ENCODE measurements at places on chromosomes 5 and 9.

GRCh38 chr5:76175821-76176403 is 92.7 kb downstream of the SV2C start:
- DNase-seq, result peak; percentile 62

DNA sequence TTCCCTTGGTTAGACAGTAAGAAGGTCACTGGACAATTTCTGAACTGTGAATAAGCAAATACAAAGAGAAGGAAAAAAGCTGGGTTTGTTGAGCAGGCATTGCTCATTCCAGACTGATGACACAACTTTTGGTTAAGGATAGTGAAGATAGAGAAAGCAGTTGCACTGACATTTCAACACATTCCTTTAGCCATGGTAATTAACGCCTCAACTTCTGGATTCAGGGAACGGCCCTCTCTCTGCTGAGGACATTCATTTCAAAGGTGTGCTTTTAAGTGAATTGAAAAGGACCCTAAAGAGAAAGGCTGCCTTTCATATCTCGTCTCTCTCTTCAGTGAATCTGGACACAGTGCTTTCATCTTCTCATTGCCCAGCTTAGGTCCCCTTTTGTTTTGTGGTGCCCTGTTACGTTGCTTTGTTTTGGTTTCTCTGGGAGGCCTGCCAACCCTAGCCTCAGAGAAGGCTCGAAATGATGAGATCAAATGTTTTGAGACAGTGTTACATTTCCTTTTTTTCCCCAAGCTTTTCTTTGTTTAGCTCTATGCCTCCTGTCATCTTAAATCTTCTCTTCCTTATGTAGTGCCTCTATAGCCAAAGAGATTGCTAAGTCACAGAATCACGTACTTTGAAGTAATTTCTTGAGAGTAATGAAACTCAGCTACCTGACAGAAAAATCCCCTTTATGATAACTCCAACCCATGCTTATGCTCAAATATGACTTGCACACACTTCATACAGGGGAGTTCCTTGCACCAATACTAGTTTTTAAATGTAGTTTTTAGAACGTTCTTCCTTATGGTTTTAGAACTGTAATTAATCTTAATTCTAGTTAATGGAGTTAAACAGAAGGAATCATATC is 94.4 kb upstream of the IFNE start:
- DNase-seq, result peak; percentile 7

DNA sequence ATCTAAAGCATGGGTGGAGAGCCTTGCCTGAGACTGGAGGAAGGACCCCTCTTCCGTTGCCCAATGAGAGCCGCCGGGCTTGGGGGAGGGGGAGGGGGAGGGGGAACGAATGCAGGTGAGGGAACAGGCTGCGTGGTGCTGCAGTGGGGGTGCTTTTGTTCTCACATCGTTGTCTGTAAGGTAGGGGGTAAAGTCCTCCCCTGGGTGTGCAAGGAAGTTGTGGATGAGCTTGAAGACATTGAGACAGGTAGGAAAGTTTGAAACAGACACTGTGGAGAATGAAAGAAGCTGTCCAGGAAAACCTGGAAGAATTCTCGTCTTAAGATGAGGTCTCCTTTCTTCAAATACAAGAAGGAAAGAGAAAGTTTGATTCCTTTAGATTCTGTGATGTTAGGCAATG is 94.1 kb upstream of the LIFR start:
- no peak for DNase-seq

GRCh38 chr9:136455043-136456002 is 15.7 kb upstream of the INPP5E start:
- DNase-seq, result no peak

GRCh38 chr9:110837401-110838005 is 168.9 kb downstream of the MUSK start:
- DNase-seq, result no peak

DNA sequence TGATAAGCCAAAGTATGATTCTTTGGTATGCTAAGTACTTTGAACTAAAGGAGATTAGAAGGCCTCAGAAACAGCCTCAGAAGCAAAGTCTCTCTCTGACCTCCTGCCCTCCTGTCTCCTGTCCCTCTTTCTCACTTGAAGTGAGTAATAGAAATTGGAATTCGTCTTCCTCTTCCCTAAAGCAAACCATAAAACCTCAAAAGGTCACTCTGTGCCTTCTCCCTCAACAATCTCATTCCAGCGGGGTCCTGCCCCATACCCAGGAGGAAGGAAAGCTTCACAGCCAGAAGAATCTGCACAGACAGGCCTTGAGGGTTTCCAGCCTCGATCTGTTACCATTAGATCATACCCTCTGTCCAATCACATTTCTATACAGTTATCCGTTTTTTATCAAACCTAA is 87.8 kb downstream of the HAPLN1 start:
- no peak for DNase-seq

DNA sequence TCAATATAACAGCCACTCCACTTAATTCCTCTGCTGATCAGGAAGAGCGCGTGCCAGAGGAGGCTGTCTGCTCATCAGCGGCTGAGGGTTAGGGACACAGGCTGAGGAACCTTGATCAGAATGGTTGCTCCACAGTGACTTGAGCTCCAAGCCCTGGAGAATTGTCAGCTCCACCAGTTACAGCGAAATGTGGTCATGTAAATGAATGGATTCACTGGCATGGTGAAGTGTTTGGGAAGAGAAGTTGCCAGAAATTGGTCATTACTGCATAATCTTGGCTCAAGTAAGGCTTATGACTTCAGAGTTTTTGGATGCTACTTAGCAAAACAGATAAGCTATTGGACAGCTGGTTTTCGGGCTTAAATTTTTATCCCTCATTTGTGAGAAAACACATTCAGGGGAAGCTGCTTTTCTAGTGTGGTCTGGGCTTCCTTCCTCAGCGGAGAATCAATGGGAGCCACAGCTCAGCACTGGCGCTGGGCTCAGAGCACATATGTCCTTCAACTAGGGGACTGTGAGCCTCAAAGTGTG is 65.0 kb downstream of the PRRT1B start:
- DNase-seq, result no peak

GRCh38 chr5:9905661-9906060 is 275.5 kb upstream of the TAS2R1 start:
- no peak for DNase-seq

- DNase-seq, result peak; percentile 84
Measured at GRCh38 chr5:65262649-65263059, 219.1 kb downstream of the ADAMTS6 start.

GRCh38 chr5:18749763-18750162 is 1115.5 kb downstream of the TAF11L14 start:
- no peak for DNase-seq

- DNase-seq, result no peak
Measured at GRCh38 chr9:118252027-118252426, 547.8 kb downstream of the TLR4 start.

- peak; percentile 84 for DNase-seq
Measured at GRCh38 chr5:179668391-179668790, 12.4 kb downstream of the CBY3 start.

DNA sequence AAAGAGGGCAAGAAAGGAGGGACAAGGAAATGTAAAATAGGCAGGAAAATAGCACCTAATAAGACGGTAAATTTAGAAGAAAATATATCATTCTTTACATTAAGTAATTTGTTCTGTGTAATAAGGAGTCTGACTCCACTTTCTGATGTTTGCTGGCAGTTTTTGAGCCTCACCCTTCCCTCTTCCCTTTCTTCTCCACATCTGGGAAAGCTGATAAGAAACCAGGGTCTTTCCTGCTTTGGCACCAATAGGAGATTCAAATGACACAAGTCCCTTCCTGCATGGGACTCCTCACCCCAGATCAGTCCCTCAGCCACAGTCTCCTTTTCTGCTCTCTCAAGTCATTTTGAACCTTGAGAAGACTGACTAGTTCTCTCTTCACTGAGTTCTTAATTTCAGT is 31.2 kb upstream of the LECT2 start:
- peak; percentile 87 for DNase-seq

- no peak for DNase-seq
Measured at GRCh38 chr9:69743930-69744329, 15.9 kb downstream of the PTAR1 start.

DNA sequence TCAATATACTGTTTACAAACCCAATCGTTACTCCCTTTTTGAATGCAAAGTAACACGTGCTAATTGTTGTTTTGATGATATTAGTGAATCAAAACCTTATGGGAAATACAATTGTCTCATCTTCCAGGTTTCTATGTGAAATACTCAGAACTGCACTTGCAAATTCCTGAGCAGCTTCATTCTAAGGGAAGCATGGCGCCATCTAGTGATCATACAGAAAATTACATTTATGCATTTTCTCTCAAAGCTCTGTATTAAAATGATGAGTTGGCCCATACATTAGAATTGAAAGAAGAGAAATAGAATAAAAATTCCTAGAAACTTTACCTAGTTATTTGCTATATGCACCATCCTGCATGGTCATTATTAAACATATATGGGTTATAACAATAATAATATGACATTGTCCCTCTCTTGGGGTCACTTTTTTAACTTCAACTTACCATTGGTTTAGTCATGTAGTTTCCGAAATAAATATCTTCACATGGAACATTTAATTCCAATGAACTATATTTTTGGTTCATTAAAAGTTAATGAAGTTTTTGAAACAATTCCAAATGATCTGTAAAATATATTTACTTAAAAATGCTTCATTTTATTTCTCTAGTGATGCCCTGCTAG is 220.0 kb downstream of the PDE4D start:
- DNase-seq, result peak; percentile 77

- no peak for DNase-seq
Measured at GRCh38 chr5:99544356-99544755, 615.5 kb upstream of the CHD1 start.

GRCh38 chr5:45038366-45038987 is 229.7 kb downstream of the MRPS30 start:
- peak; percentile 62 for DNase-seq

DNA sequence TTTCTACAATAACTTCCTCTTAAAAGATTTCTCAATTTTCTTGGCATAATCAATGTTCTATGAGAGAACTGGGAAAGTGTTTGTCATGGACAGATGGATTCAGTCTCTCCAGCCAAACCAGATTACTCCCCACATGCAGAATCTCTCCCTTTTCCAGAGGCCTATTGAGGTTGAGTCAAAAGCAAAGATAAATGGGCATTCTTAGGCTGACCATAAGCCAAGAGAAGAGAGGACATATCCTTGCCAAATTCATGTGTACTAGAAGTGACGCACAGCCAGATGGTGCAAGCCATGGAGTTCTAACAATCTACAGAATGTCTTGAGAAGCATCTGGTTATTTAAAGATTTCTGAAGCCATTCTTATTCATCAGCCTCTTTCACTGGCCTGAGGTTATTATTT is 2115.0 kb downstream of the MAT2B start:
- no peak for DNase-seq

DNA sequence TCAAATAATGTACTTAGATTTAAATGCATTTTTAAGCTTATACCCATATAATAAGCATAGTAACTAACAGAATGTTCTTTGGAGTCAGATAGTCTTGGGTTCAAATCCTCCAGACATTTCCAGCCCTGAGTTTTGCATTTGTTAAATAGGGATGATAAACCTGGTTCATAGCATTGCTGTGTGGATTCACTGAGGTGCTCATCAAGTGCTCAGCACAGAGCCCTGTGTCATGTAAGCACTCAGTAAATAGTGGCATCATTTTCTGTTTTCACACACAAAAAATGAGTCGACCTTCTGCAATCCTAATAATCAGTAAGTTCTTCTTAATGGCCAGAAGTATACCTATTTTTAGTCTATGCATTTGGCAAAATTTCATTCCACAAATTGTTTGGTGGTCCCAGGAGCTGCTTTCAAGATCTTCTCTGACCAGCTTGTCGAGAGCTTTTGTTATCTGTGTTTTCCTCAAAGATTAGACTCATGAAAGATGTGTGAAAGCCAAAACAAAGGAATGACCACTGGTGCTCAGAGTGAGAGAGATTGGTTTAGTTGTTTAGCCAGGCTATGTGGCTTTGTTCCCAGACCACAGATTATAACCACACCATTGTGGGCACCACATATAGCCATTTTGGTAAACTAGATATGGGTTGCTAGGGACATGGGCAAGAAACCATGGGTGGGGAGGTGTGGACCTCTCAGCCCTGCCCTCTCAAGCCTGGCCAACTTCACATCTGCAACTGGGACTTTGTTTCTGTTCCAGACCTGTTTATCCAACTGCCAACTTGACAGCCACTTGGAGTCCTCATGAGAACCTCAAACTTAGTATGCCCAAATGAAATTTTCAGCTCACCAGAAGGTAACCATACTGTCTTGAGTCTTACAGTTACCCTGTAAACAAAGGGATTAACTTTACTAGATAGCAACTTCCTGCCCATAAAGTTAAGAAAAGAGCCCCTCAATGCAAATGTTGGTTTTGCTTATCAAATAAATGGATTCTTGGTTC is 45.0 kb downstream of the DOCK8 start:
- DNase-seq, result peak; percentile 71

DNA sequence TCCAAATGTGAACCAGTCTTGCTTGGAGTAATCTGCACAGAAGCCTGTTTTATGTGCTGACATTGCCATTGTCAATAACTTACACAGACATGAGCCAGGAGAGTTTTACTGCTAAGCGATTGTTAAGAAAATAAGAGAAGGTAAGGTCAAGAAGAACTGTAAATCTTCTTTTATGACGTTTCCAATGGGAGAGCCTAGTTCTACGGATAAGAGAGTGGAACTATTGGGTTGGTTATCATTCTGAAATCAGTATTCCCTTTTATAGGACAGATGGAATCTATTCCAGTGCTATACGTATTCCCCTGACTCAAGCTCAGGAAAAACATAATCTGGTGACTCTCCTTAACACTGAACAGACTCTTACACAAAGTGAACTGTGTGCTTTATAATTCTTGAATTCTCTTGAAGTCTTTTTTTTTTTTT is 137.9 kb upstream of the OTULINL start:
- no peak for DNase-seq

GRCh38 chr9:87334366-87334765 is 163.3 kb upstream of the DAPK1 start:
- no peak for DNase-seq

- no peak for DNase-seq
Measured at GRCh38 chr5:167482555-167482954, 808.9 kb upstream of the WWC1 start.

GRCh38 chr5:126125407-126125806 is 297.8 kb upstream of the GRAMD2B start:
- no peak for DNase-seq

DNA sequence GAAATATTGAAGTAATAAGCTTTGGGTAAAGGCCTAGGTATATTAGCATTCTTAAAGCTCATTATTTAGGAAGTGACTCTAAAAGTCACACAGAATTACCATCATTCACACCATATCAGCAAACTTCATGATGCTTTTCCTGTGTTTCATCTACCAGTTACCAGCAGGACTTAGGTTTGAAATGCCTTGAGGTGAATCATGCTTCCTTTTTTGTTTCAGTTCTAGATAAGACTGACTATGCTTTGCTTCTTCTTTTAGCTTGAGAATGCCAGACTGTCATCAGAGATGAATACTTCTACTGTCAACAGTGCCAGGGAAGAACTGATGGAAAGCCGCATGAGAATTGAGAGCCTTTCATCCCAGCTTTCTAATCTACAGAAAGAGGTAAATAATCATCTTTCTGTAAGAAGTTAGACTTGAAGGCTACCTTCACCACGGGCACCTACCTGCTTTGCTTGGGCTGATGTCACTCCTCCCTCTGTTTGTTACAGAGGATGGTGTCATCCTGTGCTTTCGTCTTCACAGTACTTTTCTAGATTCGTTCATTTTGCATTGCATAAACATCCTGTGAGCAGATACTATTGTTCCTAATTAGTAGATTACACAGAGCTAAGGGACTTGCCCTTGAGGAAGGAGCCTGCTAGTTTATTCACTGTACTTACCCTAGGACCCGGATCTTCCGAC is 34.7 kb downstream of the LMNB1 start:
- DNase-seq, result peak; percentile 72

GRCh38 chr5:141322261-141322660 is 1.7 kb upstream of the TAF7 start:
- no peak for DNase-seq

Data from hematopoietic multipotent progenitor cell treated with erythropoietin and hydrocortisone succinate and interleukin-3 and kit ligand, for 4 days (in vitro differentiated cells).